Fibroblast of skin of right biceps (primary cell): ENCODE measurements at places on chromosomes 6 and 20.

GRCh38 chr20:9112541-9113515 lies 43.9 kb downstream of the PLCB4 start:
- DNase-seq = peak; percentile 75

DNA sequence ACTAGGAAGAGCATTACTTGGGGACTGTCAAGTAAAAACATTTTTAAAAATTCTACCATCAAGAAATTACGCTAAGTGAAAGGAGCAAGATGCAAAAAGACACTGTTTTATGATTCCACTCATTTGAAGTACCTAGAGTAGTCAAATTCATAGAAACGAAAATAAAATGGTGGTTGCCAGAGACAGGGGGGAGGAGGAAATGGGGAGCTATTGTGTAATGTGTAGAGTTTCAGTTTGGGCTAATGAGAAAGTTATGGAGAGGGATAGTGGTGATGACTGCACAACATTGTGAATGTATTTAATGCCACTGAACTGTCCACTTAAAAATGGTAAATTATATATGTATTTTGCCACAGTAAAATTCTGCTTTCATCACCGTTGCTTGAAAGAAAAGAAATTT lies 83.8 kb downstream of the UST start:
- no peak for DNase-seq

DNA sequence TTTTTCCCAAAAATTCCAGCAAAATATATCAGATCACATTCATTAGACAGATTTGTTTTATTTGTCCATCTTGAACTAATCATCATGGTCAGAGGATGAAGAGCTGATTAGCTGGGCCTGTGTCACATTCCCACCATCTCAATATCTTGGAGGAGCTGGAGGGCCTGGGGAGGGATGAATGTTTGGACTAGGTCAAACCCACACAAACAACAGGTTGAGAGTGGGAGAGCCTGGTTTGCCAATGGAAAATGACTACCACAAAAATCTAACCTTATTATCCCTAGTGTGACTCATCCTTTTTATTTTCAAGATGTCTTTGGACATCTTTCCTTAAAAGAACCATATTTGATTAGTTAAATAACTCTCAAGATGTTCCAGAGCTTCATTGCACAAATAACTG lies 242.4 kb downstream of the OGFRL1 start:
- DNase-seq = no peak

DNA sequence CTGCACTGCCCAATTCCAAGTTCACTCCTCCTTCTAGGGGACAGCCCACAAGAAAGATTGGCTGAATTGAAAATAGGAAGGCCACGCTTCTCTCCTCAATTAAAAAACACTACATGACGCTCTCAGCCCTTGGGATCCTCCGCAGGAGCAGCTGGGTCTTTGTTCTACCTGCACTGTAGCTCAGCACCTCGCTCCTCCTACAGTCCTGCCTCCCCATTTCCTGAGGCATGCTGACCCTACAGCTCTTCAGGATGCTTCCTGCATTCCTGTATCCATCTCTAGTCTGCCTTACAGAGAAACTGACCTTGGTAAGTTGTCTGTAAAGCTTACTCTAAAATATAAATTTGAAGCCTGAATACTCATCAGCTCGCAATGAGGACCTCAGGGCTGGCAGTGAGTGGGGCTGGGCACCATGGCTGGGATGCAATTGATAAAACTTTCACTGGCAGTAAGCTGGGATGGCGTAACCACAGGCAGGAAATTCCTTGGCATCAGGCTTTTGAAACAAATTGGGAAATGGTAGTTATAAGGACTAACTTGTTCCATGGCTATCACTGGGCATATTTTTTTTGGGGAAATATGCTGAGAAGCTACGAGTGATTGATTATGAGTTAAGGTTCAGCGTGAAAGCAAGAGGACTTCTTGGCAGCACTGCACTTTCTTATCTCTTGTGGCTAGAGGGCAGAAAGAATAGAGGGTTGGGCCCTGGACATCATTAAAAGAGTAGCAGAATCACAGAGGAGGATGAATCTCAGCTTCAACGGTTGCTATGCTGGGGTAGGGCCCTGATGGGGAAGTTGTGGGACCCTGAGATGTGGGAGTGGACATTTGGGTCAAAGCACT lies 11.7 kb upstream of the SIRPB1 start:
- no peak for DNase-seq

GRCh38 chr6:115554060-115554459 lies 506.6 kb downstream of the FRK start:
- DNase-seq = no peak

DNA sequence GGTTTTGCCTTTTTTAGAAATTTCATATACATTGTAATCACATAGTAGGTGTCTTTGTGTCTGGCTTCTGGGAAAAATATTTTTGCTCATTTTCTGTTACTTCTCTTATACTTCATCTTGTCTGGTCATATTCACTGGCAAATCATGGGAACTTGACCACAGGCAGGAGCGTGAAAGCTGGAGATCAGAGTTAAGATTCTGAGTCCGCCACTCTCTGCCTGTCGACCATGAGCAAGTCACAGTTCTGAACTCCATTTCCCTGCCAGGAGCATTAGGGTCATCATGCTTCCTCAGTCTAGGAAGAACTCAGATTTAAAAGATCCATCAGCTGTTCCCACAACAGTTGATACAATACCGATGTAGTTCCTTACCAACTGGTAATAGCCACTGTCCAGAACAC lies 12.4 kb upstream of the SCGN start:
- no peak for DNase-seq

- peak; percentile 19 for DNase-seq
Measured at GRCh38 chr6:12160326-12160725, 129.8 kb upstream of the EDN1 start.

GRCh38 chr6:33577106-33577535 lies 3.0 kb downstream of the BAK1 start:
- no peak for DNase-seq

DNA sequence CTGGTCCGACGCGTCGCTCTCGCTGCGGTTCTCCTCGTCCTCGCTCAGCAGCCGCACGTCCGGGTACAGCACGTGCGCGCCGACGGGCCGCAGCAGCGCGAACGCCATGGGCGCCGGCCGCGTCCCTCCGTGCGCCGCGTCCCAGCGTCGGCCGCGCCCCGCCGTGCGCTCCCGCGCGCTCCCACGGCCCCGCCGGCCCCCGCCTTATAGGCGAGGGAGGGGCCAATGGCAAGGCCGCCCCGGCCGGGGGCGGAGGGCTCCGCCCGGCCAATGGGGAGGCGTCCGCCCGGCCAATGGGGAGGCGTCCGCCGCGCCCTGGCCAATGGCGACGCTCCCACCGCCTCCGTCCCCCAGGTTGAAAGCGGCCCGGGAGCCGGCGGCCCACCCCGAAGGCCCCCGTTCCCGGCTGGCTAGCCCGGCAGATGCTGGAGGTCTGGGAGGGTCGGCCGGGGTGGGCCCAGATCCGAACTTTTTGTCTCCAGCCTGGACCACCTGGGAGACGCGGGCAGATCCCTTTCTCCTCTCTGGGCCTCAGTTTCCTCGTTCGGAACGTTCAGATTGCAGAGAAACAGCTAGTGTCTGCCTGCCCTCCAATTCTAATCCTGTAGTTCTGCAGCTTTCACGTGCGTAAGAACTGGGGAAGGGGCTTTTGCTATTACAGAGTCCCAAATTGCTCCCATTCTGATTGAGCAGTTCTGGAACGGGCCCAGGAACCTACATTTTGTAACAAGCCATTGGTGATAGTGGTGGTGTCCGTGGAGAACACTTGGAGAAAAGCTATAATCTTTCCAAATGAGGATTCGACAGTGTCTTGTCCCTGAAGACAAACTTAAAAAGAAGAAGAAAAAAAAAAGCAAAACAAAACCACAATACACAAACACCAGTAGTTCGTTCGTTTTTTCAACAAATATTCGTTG lies at the start of gene TCF15:
TCF15 (minus strand) TSS at position 180 of the 917 bp plus-strand sequence; CDS start at position 108, 72 bp downstream.
- DNase-seq = peak; percentile 53

- no peak for DNase-seq
Measured at GRCh38 chr6:158856261-158856660, 37.1 kb upstream of the EZR start.

DNA sequence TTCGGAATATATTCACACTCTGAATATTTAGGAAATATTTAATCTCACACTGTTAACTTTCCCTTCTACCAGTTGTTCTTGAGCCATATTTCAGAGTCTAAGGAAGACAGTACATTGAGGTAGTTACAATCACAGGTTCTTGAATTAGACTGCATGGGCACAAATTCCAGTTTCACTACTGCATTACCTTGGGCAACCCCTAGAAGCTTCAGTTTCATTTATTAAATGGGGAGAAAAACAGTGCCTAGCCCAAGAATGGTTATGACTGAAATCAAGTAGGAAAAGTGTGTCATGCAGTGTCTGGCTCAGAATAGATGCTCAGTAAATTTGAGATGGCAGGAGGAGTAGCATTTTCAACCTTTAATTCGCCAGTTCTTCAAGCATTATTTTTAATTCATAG lies 124.5 kb upstream of the SAMD5 start:
- DNase-seq = no peak

- peak; percentile 67 for DNase-seq
Measured at GRCh38 chr6:44451803-44452695, 64.5 kb downstream of the CDC5L start.

- DNase-seq = no peak
Measured at GRCh38 chr6:134058622-134059366, 6.4 kb upstream of the SLC2A12 start.

- no peak for DNase-seq
Measured at GRCh38 chr20:43361526-43361925, 96.2 kb upstream of the SRSF6 start.

DNA sequence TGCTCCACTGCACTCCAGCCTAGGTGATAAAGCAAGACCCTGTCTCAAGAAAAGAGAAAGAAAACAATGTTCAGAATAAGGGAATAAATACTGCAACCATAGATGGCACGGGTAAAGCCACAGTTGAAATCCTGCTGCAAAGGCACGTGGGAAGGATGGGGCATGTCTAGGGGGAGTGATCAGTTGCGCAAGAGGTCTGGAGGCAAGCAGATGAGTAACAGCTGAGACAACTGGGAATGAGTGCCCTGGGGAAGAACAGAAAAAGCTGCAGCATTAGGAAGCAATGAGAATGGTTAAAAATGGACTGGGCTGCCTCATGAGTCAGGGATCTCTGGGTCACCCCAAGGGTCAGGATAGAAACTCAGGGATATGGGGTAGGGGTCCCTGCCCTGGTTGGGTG lies 96.3 kb downstream of the GMPR start:
- DNase-seq = peak; percentile 92

DNA sequence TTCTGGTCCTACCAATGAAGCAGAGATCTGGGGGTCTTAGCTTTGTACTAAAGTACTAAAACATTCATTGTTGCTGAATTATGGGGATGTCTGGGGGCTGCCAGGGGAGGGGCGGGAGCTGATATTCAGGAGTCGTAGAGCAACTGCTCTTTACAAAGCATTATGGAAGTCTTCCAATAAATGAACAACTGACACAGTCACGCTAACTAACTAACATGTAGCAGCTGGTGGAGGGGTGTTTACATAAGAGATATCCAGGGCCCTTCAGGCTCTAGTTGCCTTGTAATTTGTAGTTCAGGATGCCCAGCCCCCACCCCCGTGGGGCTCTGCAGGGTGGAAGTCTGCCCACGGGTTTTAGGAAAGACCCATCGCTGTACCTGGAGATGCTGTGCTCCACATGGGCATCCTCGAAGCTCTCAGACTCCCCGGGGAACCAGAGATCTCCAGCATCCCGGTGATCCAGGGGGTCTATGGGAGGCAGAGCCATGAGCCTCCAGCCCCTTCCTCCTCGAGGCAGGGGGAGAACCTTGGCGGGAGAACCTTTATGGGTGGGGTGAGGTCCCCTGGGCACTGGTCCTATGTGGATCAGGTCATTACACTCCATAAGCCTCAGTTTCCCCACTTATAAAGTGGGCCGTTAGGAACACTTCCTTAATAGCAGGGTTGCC lies 3.4 kb downstream of the TREM2 start:
- DNase-seq = no peak

GRCh38 chr20:35447082-35447789 lies 8.2 kb upstream of the CEP250 start:
- peak; percentile 79 for DNase-seq

DNA sequence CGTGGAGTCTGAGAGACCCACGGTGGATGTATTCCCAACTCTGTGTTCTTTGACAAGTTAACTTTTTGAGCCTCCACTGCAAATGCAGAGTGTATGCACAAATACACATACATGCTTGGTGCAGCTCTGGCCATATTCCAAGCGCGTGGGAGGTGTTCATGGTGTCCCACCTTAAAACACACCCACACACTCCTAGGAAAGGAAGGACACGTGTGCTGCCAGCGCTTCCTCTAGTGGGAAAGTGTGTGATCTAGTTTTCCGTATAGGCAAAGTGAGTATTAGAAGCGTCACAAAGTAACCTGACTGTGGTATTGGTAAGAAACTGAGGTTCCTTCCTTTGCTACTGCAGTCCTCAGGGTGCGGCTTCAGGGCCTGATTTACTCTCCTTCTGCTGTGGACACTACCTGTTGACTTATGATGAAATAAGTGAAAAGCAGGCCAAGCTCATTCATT lies 36.0 kb upstream of the MPC1 start:
- no peak for DNase-seq

GRCh38 chr6:80469977-80470376 lies 363.5 kb downstream of the BCKDHB start:
- no peak for DNase-seq

- DNase-seq = no peak
Measured at GRCh38 chr6:5937936-5938706, 68.6 kb downstream of the NRN1 start.

GRCh38 chr6:25089442-25089841 lies 153.7 kb upstream of the RIPOR2 start:
- DNase-seq = peak; percentile 14

- no peak for DNase-seq
Measured at GRCh38 chr6:10141746-10142443, 273.0 kb downstream of the TFAP2A start.

GRCh38 chr6:31246051-31246521 lies 25.8 kb downstream of the HLA-C start:
- DNase-seq = peak; percentile 62

DNA sequence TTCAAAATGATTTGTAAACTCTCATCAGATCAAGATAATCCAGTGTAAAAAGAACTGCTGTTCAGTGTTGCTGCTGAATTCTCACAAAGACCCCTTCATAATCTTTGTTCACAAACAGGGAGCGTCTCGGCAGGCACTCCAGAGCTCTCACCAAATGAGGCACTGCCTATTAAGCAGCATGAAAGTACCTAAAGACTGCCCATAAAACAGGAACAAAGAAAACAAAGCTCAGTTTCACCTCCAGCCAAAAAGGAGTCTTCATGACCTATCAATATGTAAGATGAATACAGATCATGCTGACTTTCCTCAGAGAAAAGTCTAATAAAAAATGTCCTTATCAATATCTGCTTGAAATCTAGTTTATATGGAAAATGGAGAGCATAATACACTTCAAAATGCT lies 41.8 kb downstream of the GPR63 start:
- DNase-seq = no peak

DNA sequence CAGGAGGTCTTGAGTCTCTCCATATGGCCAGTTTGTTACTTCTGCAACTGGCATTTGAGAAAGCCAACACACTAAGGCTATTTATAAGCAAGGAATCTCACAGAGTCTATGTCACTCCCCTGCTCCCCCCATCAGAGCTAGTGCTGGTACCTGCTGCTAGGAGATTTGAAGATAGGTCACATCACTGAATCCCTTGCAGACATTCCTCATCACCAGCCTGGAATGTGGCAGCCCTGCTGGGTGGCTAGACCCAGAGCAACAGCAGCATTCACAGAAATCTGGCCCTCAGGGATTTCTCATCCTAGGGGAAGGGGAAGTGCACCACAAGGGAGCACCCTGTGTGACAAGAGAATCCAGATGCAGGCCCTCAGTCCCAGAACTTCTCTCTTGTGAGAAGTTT lies 672.1 kb downstream of the HACE1 start:
- DNase-seq = no peak

GRCh38 chr6:489762-490161 lies 98.2 kb downstream of the IRF4 start:
- DNase-seq = no peak
